Thoracic aorta (tissue), 2 donors: ENCODE measurements at places on chromosomes 11 and 22.
A peak's percentile ranks its signal among the peaks of the same experiment; 100 is the strongest.

DNA sequence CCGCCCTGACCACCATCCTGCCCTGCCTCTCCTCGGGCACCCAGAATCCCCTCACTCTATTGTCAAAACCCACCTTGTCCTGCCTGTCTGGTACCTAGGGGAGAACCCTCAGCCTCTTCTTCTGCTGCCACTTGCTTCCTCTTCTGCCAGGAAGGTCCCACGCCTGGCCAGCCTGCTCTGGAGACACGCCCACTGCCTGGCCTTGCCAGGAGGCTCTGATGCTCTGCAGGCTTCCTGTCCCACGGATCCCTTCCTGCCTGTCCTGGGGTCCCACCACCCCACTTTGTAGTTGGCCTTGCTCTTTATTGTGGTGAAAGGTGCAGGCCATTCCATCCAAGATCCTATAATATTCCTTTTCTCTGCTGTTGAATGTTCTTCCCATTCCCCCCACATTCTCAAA is 63.4 kb downstream of the BMAL1 start:
- DNase-seq = no peak

DNA sequence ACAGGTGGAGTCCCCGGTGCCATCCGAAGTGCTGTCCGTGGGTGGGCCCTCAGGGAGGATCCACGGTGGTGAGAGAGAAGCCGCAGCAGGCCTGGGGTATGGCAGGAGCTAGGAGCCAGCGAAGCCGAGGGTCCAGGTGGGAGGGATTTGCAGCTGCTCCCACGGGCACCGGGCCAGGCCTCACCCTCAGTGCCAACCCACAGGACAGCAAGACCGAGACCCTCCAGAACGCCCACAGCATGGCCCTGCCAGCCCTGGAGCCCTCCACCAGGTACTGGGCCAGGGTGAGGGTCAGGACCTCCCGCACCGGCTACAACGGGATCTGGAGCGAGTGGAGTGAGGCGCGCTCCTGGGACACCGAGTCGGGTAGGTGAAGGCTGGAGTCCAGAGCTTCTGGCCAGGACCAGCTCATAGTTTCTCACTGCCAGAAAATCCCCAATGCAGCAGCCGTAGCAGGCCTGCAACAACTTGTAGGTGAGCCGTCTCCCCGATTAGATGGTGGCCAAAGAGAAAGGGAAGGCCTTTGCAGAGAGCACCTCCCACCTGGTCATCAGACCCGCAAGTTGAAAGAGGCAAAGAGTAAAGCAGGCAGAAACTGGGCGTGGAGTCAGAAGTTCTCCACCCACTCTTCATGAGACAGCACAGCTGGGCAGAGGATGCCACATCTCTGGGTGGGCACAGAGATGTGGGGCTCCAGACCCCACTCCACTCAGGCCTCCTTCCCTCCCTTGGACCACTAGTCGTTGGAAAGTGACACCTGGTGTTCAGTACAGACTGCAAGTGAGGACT is 20.4 kb downstream of the CSF2RB start:
- no peak for DNase-seq

- no peak for DNase-seq
These were observed 40.6 kb downstream of the SCUBE1 start for GRCh38 chr22:43302531-43303041.

DNA sequence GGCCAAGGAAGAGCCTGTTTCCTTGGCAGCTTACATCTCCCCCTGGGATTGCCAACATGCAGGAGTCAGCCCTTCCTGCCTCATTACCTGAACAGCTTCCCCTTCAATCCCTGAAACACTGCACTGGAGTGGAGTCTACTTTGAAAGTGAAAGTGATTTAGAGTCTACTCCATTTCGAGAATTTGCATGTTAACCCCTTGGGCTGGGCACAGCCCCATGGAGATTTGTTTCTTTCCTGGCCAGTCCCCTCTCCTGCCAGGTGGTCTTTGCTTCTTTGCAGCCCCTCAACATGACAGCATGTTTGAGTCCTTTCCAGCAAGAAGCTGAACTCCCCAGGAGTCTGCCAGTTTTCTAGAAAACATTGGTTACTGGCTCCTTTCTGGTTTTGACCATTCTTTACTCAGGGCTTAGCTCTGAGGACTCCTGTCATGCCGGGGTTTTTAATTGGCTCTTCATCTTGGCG is 59.9 kb downstream of the TRAF6 start:
- no peak for DNase-seq

- DNase-seq = no peak
These were observed 11.7 kb upstream of the CSTF3 start for GRCh38 chr11:33172996-33173395.

DNA sequence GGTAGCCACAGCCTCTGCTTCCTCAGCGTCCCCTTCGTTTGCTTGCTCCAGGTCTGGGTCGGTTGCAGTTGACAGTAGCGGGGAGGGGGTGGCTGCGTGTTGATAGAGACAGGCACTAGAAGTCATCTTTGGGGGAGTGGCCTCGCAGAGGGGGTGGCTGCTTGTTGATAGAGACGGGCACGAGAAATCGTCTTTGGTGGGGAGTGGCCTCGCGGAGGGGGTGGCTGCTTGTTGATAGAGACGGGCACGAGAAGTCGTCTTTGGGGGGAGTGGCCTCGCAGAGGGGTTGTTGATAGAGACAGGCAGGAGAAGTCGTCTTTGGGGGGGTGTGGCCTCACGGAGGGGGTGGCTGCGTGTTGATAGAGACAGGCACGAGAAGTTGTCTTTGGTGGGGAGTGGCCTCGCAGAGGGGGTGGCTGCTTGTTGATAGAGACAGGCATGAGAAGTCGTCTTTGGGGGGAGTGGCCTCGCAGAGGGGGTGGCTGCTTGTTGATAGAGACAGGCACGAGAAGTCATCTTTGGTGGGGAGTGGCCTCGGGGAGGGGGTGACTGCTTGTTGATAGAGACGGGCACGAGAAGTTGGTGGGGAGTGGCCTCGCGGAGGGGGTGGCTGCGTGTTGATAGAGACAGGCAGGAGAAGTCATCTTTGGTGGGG is 328.3 kb downstream of the TBC1D22A start:
- DNase-seq = no peak

GRCh38 chr11:57552479-57552878 is 15.0 kb downstream of the UBE2L6 start:
- DNase-seq = no peak

DNA sequence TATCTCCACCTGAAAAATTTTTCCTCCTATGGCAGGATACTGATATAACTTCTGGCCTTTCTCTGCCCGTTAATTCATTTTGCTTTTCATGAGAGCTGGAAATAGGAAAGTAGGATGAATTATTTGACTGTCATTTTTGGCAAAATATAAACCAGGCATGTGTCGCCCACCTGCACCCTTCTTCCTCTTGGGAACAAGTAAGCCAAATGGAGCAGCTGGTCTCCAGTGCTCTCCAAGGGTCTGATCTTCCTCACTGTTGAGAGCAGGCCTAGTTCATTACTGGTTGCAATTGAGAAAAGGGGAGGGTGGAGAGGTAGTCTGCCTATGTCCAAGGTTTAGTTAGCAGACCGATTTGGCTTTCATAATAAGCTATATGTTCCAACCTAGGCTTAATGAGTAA is 582.2 kb downstream of the DLG2 start:
- DNase-seq = no peak

GRCh38 chr11:72293910-72294615 is 50.1 kb upstream of the PHOX2A start:
- no peak for DNase-seq

GRCh38 chr22:37089434-37089833 is 20.1 kb downstream of the TMPRSS6 start:
- DNase-seq = no peak

GRCh38 chr22:30770716-30771115 is 76.0 kb downstream of the OSBP2 start:
- DNase-seq = no peak

GRCh38 chr11:103631841-103632240 is 404.6 kb upstream of the DDI1 start:
- no peak for DNase-seq

DNA sequence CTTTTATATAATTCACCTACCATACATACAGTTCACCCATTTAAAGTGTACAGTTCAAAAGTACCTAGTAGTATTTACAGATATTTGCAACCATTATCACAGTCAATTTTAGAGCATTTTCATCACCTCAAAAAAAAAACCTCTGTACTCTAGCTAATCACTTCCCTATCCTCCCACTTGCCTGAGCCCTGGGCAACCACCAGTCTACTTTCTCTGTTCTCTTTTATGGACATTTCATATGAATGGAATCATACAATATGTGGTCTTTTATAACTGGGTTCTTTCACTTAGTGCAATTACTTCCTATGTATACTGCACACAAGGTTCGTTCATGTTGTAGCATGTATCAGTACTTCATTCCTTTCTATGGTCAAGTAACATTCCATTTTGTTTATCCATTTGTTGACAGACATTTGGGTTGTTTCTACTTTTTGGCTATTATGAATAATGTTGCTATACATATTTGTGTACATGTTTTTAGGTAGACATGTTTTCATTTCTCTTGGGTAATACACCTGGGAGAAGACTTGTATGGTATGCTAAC is 17.8 kb upstream of the NEU3 start:
- no peak for DNase-seq

DNA sequence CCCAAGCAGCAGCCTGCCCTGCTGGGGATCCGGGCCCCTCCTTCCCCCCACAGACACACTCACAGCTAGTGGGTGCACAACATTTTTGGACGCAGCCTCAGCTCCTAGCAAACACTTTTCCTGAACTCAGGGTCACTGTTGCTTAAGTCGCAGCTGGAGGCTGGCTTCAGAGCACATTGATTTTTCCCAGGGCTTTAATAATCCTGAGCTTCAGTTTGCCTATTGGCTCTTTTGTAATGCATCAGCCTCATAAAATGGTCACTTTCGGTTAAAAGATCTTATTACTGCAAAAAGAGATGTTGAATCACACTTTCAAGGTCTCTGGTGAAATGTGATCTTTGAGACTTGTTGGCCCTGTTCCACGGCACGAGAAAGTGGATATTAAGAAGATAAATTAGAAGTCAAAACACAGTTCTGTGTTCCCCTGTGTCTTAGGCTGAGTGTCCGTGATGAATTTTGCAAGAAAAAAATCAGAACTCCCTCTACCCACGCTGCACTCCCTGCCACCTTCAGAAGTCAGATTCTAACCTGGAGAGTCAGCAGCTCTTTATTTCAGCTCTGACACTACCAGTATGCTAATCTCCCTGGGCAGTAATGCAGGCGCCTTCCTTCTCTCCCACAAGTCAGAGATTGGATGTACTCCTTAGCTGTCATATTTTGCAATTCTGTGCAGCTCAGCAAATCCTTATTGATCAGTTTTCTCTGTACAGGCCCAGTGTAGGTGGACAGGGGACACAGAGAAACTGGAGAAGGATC is 158.2 kb upstream of the E2F8 start:
- DNase-seq = no peak

GRCh38 chr22:20456064-20456721 is 18.6 kb upstream of the SCARF2 start:
- no peak for DNase-seq

- DNase-seq = peak; percentile 87
These were observed 1.5 kb downstream of the LGALS1 start for GRCh38 chr22:37676736-37677492.

DNA sequence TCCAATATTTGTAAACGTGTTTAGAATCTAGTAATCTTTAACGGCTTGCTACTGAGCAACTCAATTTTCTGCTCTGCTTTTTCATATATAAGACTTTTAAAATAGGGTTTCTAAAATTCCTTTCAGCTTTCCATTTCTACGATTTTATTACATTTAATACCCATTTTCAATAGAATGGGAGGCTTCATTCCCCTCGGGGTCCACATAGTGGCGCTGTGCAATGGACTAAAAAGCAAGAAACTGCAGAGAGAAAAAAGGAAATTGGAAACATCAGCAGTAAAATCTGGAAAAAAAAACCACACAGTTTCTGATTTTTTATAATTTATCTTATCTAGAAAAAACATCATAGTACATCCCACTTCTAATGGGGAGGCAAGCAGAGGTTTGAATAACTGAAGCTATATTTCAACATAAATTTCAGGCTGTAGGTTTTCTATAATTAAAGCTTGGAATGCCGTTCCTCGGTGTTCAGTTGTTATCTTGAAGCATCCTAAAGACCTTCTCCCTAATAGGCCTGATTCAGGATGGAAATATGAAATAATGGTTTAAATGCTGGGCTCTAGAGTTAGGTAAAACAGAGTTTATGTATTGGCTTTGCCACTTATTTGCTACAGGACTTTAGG is 18.7 kb upstream of the JHY start:
- DNase-seq = no peak

DNA sequence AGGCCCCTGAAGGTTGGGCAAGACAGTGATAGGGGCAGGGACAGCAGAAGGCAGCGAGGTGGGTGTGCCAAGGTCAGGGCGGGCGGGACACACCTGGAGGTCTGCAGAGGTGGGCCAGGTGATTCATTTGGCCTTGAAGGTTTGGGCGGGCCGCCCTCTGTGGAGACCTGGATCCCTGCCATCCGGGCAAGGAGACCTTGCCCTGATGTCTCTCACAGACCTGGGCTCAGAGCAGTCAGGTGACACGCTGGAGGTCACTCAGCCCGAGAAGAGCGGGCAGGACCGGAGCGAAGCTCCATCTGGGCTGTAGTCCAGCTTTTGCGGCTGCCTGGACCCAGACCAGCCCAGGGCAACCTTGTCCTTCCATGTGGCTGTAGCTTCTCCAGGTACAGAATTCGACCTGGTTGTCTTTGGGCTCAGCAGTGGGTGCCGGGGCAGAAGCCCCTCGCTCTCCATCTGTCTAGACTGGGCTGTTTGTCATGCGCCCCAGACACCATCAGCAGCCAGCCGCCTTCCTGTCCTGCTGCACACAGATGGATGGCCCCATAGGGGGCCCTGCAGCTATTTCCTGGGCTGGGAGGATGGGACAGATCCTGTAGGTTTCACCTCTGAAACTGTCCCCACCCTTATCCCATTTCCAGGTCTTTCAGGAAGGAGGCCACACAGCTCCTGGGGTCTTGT is 3.1 kb downstream of the MRGPRG start:
- DNase-seq = no peak

GRCh38 chr11:121344824-121345223 is 52.3 kb downstream of the SC5D start:
- no peak for DNase-seq

DNA sequence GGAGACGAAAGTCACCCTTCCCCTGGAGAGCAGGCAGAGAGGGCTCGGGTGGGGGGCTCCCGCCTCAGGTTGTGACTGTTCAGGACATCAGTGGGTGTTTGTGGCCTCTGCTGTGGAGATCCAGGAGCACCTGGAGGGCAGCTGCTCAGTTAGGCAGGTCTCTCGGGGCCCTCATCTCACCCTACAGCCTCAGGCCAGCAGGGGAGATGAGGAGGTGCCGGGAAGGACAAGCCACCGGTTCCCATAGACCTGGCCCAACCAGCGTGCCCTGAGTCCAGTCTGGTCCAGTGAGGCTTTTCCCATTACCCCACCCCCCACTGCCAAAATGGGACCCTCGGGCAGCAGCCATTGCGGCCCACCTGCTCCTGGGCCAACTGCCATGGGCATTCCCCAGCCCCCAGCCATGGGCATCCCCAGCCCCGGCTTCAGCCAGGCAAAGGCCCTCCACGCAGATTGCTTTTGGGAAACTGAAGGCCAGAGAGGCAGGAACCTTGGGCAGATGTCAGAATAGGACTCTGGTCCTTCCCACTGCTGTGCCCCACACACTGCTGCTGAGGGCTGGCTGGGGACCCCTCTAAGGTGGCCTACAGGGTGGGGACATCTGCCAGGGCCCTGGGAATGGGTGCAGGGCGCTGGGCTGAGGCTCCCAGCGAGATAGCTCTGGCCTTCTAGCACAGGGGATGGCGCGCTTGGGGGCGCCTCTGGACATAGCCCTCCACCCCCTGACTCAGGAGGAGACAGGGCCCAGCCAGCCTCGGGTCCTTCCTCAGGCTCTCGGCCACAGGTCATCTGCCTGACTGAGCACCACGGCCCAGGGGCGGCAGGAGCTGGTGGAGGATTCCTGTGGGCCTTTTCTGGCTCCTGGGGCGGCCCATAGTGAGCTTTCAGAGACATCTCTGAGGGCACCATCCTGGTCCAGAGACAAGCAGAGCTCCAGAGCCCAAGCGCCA is 4.8 kb downstream of the PIM3 start:
- peak; percentile 1 for DNase-seq
